ENCODE measurements at places on chromosomes 5 and 9. TPM values are rescaled to one million over a fixed set of nuclear protein-coding genes. Genes with fewer than 3 reads are reported as not detected.

The HTR1A gene
- not detected for total RNA-seq

The CNOT8 gene
- 53.7 TPM for total RNA-seq

DNA sequence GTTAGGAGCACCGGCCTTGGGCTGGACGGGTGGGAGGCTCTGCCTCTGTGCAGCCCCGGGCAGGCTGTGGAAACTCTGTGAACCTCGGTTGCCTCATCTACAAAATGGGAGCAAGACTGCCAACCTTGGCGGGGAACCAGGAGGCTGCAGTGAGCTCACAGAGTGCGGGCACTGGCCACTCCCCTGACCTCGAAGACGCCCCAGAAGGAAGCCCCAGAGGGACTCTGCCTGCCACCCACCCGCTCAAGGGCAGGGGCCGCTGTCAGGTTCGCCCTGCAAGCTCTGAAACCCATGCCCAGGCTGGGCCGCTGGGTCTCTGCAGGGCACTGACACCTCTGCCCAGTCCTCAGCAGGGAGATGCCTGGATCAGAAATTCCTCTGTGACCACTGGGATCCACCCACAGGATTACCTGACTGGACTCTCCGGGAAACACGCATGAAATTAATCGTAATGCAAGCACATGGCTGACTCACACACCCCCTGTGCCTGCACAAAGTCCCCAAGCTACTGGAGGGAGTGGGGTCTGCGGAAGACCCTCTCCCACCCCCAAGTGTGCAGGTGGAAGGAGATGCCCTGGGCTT lies 7.4 kb downstream of the CCDC187 start:
- no peak for DNase-seq

- no peak for DNase-seq
Observed at GRCh38 chr5:94467954-94468930, 150.2 kb downstream of the KIAA0825 start.

DNA sequence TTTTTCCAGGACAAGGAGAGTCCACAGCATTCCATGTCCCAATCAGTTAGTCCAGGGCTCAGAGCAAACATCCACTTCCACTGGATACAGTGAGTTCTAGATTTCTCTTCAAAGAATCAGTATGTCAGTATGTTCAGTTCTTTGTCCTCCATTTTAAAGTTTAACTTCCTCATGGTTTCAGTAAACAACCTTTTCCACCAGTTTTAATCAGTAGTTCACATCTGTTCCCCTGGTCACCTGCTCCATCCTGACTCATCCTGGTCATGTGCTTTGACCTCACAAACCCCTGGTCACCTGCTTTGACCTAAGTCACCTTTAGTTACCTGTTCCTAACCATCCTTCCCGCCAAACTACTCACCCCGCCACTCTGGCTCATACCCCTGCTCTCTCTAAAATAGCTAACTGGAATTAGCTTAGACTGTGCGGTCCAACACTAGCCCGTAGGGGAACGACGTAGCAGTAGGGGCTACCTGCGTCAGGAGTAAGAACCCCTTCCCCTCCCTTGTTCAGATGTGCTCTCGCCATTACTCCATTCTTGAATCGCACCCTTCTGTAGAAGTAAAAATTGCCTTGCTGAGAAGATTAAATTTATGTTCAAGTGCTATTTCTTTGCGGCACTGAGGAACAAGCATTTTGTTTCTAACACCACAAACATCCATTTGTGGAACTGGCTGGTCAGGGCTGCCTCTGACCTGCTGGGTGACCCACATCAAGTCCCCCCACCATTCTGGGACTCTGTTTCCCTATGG lies 5.5 kb downstream of the ENG start:
- no peak for DNase-seq

DNA sequence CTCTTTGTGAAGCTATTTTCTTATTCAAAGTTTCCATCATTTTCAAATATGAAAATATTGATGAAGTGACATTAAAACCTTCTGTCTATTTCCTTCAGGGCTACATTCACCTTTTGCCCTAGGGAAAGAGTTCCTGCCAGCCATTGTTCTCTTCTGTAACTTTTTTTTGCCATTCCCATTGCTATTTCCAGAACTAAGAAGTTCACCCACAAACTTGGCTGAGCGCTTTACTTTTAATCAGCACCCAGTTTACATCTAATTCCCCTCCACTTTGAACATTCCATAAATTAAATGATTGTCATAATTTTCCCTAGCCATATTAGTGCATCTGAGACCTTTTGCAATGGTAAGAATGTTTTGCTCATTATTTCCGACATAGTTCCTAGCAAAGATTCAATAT lies 4.4 kb downstream of the IL33 start:
- no peak for DNase-seq

GRCh38 chr9:96161819-96162218 lies 140.2 kb downstream of the HSD17B3 start:
- DNase-seq: no peak
